ENCODE measurements at places on chromosomes 5 and 9.

DNA sequence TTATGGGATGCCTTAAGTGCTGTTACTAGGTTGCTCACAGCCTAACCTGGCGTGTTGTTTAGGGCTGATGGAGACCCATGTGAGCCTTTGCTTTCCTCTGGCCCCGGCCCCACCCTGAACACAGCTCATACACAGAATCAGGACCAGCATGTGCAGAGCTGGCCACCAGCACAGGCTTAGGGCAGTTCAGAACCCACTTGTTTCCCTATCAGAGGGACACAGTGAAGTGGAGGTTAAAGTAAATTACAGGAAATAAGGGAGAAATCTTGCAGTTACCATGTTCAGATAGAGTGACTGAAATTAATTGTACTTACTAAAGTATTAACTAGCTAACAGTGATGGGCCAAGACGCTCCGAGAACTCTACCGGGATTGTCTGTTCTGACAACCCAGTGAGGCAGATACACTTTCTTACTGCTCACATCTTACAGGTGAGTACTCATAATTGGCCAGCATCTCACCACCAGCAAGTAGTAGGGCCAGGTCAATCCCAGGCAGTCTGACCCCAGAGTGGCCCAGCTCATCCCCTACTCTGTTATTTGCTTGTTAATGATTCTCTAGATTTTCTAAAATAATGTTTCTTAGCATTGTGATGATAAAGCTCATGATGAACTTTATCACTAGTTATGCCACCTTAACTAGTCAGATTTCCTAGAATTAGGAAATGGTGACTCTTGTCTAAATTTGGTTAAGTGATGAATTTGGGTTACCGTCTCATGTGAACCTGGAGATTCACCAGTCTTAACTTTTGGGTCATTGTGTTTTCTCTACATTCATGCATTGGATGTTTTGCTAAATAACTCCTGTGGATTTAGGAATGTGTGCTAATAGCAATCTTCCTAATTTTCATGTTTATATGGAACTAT is 15.4 kb downstream of the CCT5 start:
- H3K4me1 ChIP-seq: no peaks in the 10 kb centered on the region
- no peak overlapping the region for H3K27ac ChIP-seq
- no peaks in the 10 kb centered on the region for H3K27me3 ChIP-seq
- peaks cover 2% of the 10 kb centered on the region for H3K36me3 ChIP-seq
- no peak overlapping the region for H3K4me3 ChIP-seq

DNA sequence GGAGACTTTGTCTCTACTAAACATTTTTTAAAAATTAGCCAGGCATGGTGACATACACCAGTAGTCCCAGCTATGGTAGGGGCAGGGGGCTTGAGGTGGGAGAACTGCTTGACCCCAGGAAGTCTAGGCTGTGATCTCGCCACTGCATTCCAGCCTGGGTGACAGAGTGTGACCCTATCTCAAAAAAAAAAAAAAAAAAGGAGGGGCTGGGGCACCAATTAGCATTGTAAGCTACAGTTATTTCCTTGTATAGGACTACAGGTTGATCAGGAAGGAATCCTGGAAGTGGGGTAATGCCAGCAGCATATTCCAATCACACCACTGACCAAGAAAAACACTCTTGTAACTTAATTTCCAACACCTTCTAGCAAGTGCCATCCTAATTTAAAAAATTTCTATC is 32.1 kb downstream of the PWWP2A start:
- H3K36me3 ChIP-seq: no peaks in the 10 kb centered on the region
- peaks cover 15% of the 10 kb centered on the region for H3K4me1 ChIP-seq
- H3K27ac ChIP-seq: no peak overlapping the region
- no peak for DNase-seq

GRCh38 chr9:103458826-103459225 is 463.7 kb downstream of the CYLC2 start:
- no peaks in the 10 kb centered on the region for H3K27me3 ChIP-seq
- no peak for DNase-seq
- no peak overlapping the region for H3K27ac ChIP-seq
- no peaks in the 10 kb centered on the region for H3K36me3 ChIP-seq
- H3K4me1 ChIP-seq: no peaks in the 10 kb centered on the region

DNA sequence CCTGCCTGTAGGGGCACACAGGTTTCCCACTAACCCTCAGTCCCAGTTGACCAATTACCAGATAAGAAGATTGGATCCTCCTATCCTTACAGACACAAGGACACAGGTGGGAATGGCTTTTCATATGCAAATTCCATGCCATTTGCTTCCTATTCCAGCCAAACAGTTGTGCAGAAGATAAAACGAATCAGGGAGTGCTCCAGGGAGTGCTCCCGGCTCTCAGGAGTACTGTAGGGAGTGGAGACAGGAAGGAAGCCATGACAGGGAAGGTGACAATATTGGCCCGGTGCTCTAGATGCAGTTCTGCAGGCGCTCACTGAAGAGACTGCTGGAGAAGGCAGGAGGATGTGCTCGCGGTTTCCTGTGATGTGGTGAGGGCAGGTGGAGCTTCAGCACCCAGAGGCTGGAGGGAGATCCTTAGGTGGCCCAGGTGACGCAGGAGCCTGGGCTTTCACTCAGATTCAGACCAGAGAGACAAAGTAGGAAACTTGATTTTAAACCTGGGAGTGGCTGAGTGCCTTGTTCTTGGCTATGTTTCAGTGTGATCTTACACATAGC is 260.0 kb downstream of the AUH start:
- H3K27ac ChIP-seq: no peak overlapping the region
- DNase-seq: no peak
- H3K27me3 ChIP-seq: no peaks in the 10 kb centered on the region
- H3K4me1 ChIP-seq: no peaks in the 10 kb centered on the region
- no peak overlapping the region for H3K4me3 ChIP-seq
- no peaks in the 10 kb centered on the region for H3K36me3 ChIP-seq

DNA sequence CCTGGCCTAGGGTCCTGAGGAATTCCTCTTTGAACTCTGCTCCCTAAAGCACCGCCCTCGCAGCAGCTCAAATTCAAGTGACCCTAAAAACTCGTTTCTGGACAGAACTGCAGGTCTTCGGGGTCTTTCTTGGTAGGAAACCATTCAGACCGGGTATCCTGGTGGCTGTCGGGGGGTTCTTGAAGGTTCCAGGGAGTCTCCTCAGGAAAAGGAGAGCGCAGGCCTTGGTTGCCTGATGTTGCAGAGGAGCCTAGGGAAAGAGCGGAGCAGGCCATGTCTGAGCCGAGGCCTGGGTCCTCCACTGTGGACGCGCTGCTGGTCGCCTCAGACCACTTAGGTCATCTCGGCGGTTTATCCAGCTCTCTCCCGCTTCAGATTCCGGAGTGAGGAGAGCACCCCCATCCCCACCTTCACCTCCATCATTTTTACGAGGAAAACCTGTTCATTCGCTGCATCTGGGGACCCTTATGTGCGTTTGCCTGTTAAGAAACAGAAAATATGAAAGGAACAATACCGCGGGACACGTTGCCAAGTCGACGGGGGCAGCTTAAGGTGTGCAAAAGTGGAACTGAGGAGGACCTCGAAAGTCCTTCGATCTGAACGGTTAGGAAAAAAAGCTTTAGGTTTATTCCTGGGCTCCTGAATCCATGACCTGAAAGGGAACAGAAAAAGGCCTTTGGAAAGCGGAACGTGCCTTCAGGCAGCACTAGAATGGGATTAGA is 299.4 kb downstream of the PARP8 start:
- no peak for DNase-seq
- no peak overlapping the region for H3K27ac ChIP-seq
- H3K4me3 ChIP-seq: no peak overlapping the region

DNA sequence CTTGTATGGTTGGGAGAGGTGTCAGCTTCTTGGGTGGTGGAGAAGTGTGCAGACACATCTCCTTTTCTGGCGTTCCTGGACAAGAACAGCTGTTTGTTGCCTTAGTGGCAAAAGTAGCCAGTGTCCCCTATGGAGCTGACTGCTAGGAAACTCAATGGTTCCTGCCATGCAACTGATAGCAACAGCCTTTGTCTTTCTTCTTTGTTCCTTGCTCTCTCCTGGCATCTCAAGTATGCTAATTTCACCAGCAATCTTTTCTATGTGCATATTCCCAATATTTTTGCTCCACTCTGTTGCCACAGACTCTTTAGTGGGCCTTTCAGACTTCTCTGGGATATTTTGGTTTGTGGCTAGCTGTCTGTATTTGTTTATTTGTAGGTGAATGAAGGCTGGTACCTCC is 36.7 kb downstream of the FBXO4 start:
- H3K27ac ChIP-seq: no peak overlapping the region
- no peaks in the 10 kb centered on the region for H3K4me1 ChIP-seq
- no peak overlapping the region for H3K4me3 ChIP-seq
- H3K27me3 ChIP-seq: no peaks in the 10 kb centered on the region

- peaks cover 7% of the 10 kb centered on the region for H3K4me1 ChIP-seq
- no peak for DNase-seq
- no peak overlapping the region for H3K4me3 ChIP-seq
Observed at GRCh38 chr5:21685522-21685921, 1167.6 kb downstream of the CDH12 start.

DNA sequence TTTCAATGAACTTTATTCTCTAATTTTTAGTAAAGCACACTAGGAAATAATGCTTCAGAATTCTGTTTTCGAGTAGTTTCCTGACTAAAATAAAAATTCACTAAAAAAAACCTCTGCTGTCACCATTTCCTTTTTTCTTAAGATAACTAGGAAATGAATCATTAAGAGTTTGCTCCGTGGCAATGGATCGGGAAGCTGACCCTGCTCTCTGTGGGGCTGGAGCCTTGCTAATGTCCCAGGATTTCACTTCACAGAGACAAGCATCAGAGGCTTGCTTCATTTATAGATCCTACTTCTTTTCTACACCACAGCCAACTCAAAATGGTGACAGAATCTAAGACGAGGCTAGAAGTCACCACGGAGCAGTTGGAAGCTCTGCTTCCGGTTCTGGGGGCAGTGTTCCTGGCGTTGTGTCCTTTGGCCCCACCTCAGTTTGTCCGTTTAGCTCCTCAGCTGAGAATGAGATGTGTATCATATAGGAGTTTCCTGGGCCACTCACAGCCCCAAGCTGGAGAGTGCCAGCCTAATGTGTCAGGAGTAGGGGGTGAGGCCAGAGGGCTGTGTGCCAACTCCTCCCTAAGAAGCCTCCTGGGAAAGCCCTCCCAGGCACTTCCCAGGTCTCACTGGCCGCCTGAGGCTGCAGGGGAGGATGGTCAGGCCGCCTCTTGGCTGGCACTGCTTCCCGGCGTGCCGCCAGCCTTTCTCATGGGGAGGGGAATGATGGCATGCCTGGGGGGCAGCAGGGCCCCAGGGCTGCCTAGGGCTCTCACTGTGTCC is 19.6 kb downstream of the TENT4A start:
- no peaks in the 10 kb centered on the region for H3K36me3 ChIP-seq
- H3K4me3 ChIP-seq: no peak overlapping the region
- peaks cover 29% of the 10 kb centered on the region for H3K4me1 ChIP-seq
- H3K27ac ChIP-seq: peak overlapping the region; percentile 54
- no peak for DNase-seq

DNA sequence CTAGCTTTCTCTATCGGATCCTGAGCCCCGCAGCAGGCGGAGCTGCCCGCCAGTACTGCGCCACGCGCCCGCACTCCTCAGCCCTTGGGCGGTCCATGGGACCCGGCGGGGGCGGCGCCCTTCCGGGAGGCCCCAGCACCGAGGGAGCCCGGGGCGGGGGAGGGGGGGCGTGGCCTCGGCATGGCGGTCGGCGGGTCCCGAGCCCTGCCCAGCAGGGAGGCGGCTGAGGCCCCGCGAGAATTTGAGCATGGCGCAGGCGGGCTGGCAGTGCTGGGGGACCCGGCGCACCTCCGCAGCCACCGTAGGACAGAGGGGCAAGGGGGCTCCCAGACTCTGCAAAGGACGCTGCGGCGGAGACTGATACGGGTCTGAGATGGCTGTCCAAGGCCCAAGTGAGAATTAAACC is 6.8 kb downstream of the ZDHHC11B start:
- H3K4me3 ChIP-seq: no peak overlapping the region
- no peak for DNase-seq
- no peak overlapping the region for H3K27ac ChIP-seq
- no peaks in the 10 kb centered on the region for H3K4me1 ChIP-seq
- no peaks in the 10 kb centered on the region for H3K36me3 ChIP-seq

DNA sequence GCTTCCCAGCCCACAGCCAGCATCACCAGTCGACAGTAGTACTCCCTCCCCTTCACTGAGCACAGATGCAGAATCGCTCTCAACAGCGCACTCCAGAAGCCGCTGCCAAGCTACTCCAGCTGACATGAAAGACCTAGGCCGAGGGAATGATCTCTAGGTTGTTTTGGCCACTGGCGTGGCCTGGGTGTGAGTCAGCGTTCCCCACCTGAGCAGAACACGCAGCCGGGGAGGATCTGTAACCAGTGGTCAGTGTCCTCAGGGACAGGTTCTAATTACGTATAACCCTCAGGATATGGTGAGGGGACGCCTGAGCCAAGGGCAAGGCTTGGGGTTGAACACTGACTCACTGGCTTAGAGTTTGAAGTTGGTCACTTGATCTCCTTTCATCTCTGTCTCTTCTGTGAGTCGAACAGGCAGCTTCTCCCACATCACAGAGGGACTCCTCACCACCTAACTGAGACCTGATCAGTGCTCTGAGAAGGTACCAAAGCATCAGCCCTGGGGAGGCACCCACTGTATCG is 76.9 kb upstream of the IL17B start:
- no peaks in the 10 kb centered on the region for H3K36me3 ChIP-seq
- H3K4me1 ChIP-seq: peaks cover 54% of the 10 kb centered on the region
- H3K27ac ChIP-seq: peak overlapping the region; percentile 4
- DNase-seq: no peak
- no peaks in the 10 kb centered on the region for H3K27me3 ChIP-seq

DNA sequence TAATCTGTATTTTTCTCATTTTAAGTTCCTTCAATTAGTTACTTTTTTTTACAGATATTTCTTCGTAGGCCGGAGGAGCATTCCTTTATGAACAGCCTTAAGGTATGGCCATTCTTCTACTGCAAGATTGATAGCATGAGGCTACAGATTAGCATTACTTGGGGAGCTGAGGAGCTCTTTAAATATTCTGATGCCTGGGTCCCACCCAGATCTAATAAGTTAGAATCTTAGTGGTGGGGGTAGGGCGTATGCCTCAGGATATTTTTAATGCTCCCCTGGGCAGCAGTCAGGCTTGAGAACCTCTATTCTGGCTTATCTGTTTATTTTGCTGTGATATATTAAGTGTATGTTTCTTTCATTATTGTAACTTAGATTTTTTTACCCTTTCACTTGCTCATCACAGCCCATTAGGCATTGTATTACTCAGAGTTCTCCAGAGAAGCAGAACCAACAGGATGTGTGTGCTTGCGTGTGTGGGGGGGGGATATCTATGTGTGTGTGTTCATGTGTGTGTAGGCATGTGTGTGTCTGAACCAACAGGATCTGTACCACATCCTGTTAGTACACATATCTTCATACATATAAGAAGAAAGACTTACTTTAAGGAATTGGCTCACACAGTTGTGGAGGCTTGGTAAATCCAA is 91.8 kb upstream of the MTAP start:
- H3K27me3 ChIP-seq: no peaks in the 10 kb centered on the region
- no peaks in the 10 kb centered on the region for H3K36me3 ChIP-seq
- DNase-seq: no peak
- H3K27ac ChIP-seq: no peak overlapping the region
- peaks cover 4% of the 10 kb centered on the region for H3K4me1 ChIP-seq
- no peak overlapping the region for H3K4me3 ChIP-seq
